IMR-90 (cell line): ENCODE measurements at places on chromosomes 7 and 10. TPM values are rescaled to one million over a fixed set of nuclear protein-coding genes. Genes with fewer than 3 reads are reported as not detected.

DNA sequence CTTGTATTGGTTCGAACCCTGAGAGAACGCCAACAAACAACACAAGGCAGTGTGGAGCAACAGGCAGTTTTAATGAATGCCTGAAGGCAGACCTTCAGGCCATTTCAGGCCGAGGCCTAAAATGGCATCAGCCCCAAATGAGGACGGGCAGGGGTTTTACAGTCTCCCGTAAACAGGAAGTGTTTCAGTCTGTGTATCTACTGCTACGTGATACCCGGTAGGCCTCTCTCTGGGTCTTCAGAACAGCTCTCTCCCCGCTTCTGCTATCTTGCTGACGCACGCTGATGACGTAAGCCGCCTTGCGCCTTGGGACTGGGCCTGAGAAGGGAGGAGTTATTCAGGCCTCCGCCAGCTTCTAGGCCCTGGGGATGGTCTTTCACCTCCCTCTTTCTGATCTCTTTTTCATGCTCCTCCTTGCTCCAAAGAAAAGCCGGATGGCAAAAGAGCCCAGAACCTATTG lies 67.7 kb downstream of the ST8SIA6 start:
- DNase-seq, result no peak

DNA sequence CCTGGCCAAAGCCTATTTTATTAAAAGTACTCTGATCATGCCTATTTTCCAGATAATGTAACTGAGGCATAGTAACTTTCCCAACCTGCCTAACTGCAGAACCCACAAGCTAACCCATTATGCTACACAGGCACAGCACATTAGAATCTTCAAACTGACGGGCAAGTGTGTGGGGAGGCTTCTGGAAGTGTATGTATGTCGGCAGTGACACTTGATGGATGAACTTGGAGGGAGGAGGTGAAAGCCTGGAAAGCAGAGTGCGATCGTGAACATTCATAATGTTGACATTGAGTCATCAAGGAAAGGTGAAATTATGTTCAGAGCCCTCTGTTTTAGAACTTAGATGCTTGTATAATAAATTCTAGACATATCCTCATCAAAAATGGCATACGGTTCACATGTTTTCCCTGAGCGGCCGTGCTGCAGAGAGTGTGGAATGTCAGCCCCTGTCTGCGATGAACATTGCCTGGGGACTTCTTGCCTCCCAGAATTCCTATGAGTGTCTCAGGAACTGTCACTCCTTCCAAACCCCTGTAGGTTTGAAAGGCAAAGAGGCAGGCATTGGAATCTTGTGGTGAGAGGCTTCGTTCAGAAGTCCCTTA lies 102.4 kb downstream of the SLIT1 start:
- no peak for DNase-seq

DNA sequence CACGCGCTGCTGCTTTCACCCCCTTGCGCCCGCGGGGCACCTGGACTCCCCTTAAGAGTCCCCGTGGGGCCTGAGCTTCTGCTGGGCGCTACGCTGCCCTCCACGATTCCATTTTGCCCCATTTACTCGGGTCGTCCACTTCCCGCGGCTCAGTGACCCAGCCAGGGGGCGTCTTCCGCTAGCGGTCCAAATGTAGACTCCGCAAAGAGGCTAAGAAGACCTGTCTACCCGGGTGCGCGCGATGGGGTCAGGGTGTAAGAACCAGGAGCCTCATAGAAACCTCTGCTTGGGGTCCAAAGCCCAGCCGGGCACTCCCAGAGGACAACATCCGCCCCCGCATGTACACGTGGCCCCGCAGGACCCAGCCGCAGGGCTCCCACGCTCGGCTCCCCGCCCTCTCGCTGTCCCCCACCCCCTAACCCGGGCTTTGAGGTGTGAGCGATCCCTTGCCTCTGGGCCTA lies 5.2 kb upstream of the HMX2 start:
- no peak for DNase-seq

- no peak for DNase-seq
Measured at GRCh38 chr10:107152087-107152486, 12.4 kb downstream of the SORCS1 start.

GRCh38 chr7:36637417-36637816 lies 86.9 kb downstream of the AOAH start:
- no peak for DNase-seq

The ATG9B gene
- polyA plus RNA-seq, result 0.91 and 1.1 TPM in 2 replicates

The LFNG gene
- 5.1 and 5.3 TPM in 2 replicates for polyA plus RNA-seq

The DNAH11 gene
- not detected in 2 replicates for polyA plus RNA-seq

The MET gene
- polyA plus RNA-seq, result 14.5 and 15.0 TPM in 2 replicates

The INPP5F gene
- polyA plus RNA-seq, result 16.3 and 19.0 TPM in 2 replicates
